ENCODE measurements at places on chromosomes 6 and 20.

GRCh38 chr20:58359441-58359840 is 29.6 kb upstream of the VAPB start:
- DNase-seq = no peak
- H3K4me1 ChIP-seq = no peaks in the 10 kb centered on the region
- H3K4me3 ChIP-seq = no peak overlapping the region
- no peak overlapping the region for H3K27ac ChIP-seq
- H3K36me3 ChIP-seq = no peaks in the 10 kb centered on the region
- H3K27me3 ChIP-seq = no peaks in the 10 kb centered on the region

DNA sequence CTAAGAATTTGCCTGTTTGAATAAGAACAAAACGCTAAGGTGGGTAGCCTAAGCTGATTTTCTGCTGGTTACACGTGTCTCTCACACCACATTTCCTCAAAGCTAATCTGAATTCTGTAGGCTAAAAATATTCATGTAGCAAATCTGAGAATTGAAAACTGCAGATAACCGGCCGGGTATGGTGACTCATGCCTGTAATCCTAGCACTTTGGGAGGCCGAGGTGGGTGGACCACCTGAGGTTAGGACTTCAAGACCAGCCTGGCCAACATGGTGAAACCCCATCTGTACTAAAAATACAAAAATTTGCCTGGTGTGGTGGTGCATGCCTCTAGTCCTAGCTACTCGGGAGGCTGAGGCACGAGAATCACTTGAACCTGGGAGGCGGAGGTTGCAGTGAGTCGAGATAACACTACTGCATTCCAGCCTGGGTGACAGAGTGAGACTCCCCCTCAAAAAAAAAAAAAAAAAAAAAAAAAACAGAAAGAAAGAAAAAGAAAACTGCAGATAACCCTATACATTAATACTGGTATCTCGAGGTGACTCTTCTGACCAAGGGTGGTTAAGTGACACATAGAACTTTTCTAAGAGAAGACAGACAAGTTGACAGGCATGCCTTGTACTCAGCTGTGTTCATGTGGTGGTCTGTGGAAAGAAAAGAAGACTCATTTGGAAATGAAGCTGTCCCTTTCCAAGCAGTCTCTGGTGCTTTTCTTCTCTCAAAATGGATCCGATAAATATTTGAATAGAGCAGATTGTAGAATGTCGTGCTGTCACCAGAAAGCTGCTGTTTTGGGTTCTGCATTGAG is 24.7 kb upstream of the ASXL1 start:
- peaks cover 15% of the 10 kb centered on the region for H3K4me1 ChIP-seq
- H3K27me3 ChIP-seq = no peaks in the 10 kb centered on the region
- H3K36me3 ChIP-seq = peaks cover 3% of the 10 kb centered on the region

GRCh38 chr20:59602546-59603080 is 1.7 kb upstream of the PHACTR3 start:
- no peaks in the 10 kb centered on the region for H3K4me1 ChIP-seq
- no peak for DNase-seq
- no peaks in the 10 kb centered on the region for H3K36me3 ChIP-seq
- H3K27me3 ChIP-seq = peaks cover 50% of the 10 kb centered on the region

- no peak overlapping the region for H3K27ac ChIP-seq
- H3K4me3 ChIP-seq = no peak overlapping the region
- no peak for DNase-seq
- peaks cover 19% of the 10 kb centered on the region for H3K4me1 ChIP-seq
These were observed 29.9 kb upstream of the TRIM27 start for GRCh38 chr6:28953585-28954258.

DNA sequence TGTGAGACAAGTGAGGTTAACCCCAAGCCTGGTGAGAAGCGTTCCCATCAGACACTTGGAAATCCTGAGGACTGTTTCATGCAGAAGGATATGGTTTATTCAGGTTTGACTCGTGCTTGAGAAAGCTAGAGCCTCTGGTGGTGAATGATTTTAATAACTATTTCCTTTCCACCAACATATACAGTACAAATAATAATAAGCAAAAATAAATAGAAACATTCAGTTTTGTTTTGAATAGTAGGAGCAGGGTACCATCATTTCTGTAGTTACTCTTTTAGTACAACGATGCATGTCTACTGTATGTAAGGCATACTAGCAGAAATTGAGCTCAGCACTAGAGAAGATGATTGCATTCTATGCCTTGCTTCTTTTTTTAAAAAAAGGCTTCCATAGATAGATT is 33.5 kb downstream of the PLG start:
- no peaks in the 10 kb centered on the region for H3K4me1 ChIP-seq
- no peak overlapping the region for H3K27ac ChIP-seq
- H3K27me3 ChIP-seq = no peaks in the 10 kb centered on the region
- DNase-seq = no peak

- no peak for DNase-seq
- H3K36me3 ChIP-seq = no peaks in the 10 kb centered on the region
- H3K4me1 ChIP-seq = no peaks in the 10 kb centered on the region
These were observed 254.2 kb downstream of the C6orf118 start for GRCh38 chr6:165055231-165055630.

DNA sequence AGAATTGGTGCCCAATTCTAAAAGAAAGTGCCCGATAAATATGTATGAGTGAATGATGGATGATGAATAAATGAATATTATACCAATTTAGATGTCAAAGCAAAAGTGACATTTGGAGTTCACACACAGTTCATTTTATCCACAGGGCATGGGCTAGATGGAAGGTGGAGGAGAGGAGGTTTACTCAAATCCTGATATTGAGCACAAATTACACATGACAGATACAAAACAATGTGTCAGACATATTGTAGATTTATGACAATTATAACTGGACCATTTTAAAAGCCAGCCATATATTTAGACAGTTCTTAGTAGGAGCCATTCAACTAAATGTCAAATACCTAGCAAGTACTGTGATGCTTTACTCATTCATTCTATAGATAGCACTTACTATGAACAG is 23.4 kb upstream of the PHACTR1 start:
- no peak overlapping the region for H3K27ac ChIP-seq
- H3K4me1 ChIP-seq = no peaks in the 10 kb centered on the region
- DNase-seq = no peak
- H3K4me3 ChIP-seq = no peak overlapping the region

- H3K27ac ChIP-seq = no peak overlapping the region
- peaks cover 9% of the 10 kb centered on the region for H3K4me1 ChIP-seq
- DNase-seq = peak; percentile 12
- no peak overlapping the region for H3K4me3 ChIP-seq
- no peaks in the 10 kb centered on the region for H3K27me3 ChIP-seq
These were observed 3.8 kb downstream of the TULP4 start for GRCh38 chr6:158316022-158316421.

DNA sequence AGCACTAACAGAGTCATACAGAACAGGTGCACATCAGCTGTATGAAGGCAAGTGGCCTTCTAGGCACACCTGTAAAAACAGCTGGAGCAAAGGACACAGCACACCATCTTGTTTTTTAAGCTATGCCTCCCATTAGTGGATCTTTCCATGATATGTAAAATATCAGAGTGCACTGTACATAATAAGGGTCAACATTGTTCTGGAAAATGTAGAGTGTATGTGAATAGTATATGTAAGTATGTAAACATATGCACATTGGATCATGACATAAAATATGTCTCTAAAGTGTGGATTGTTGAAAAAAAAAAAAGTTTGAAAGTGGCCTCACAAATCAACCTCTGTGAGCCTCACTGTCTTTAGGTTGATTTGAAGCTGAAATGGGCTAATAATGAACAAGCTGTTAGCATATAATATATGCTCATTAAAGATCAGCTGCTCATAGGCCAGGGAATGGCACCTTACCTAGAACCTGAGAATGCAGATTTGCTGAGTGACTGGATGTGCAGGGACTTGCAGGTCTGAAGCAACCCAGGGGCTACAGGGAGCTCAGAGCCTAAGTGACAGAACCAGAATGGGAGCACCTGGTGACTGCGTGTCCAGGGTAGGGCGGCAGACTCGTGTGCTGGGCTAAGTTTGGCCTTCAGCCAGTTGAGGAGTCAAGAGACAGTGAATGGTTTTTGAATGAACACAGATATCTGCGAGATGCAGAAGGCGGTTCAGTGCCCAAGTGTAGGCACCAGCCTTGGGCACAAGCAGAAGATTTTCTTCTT is 198.6 kb downstream of the TMEM242 start:
- no peaks in the 10 kb centered on the region for H3K36me3 ChIP-seq
- no peak overlapping the region for H3K4me3 ChIP-seq
- H3K27me3 ChIP-seq = no peaks in the 10 kb centered on the region
- no peak for DNase-seq

DNA sequence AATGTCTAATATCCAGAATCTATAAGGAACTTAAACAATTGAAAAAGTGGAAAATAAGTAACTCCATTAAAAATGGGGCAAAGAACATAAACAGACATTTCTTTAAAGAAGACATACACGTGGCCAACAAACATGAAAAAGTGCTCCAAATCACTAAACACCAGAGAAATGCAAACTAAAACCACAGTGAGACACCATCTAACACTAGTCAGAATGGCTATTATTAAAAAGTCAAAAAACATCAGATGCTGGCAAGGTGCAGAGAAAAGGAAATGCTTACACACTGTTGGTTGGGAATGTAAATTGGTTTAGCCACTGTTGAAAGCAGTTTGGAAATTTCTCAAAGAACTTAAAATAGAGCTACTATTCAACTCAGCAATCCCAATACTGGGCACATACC is 169.2 kb upstream of the MANEA start:
- no peaks in the 10 kb centered on the region for H3K27me3 ChIP-seq
- no peaks in the 10 kb centered on the region for H3K36me3 ChIP-seq
- no peak overlapping the region for H3K27ac ChIP-seq
- no peak overlapping the region for H3K4me3 ChIP-seq
- no peaks in the 10 kb centered on the region for H3K4me1 ChIP-seq

GRCh38 chr20:44762466-44763140 is 16.9 kb downstream of the KCNK15 start:
- H3K27ac ChIP-seq = no peak overlapping the region
- H3K27me3 ChIP-seq = peaks cover 24% of the 10 kb centered on the region
- H3K36me3 ChIP-seq = no peaks in the 10 kb centered on the region
- no peak overlapping the region for H3K4me3 ChIP-seq
- 0 out of 2 replicates have a peak, but pooled peaks cover 8% of the 10 kb centered on the region for H3K4me1 ChIP-seq

GRCh38 chr6:108672641-108673040 is 111.9 kb downstream of the FOXO3 start:
- H3K27me3 ChIP-seq = no peaks in the 10 kb centered on the region
- no peaks in the 10 kb centered on the region for H3K36me3 ChIP-seq
- no peak overlapping the region for H3K27ac ChIP-seq
- H3K4me3 ChIP-seq = no peak overlapping the region
- peaks cover 10% of the 10 kb centered on the region for H3K4me1 ChIP-seq
